Anterior cingulate cortex (tissue), 58 donors: ENCODE measurements at places on chromosomes 5 and 9.

GRCh38 chr9:2686911-2687310 is 30.4 kb upstream of the KCNV2 start:
- no peak for DNase-seq

DNA sequence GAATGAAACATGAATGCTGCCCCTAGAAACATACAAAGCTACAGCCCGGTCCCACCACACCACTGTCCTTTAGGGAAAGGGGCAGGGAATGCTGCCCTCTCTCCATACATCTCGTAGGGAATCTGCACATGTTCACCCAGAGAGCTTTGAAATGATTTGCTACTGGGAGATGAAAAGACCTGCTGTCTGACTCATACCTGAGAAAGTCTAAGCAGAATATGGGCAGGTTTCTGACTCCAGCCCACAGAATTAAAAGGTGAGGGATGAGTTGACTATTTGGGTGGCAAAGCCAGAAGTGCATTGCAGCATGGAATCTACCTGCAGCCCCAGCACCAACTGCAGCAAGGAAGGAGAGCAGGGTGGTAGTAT is 297.9 kb downstream of the TLE1 start:
- DNase-seq: no peak

- DNase-seq: no peak
Measured at GRCh38 chr9:38434365-38434764, 10.1 kb upstream of the IGFBPL1 start.

DNA sequence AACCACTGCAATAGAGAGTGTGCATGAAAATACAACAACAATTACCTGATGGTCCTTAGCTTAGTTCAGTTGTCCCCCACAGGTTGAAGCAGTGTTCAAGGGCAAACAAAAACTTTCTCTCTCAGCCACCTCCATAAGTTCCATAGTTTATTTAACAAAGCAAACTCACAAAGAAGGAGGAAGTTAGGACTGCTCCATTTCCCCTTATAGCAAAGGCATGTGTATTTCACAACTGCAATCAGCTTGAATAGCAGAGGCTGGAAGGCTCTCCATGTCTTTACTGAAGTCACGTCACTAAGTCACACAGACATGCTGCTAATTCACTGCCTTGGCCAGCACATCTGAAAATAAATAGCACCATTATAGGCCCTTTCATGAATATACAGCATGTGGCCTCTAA is 43.3 kb downstream of the DOCK8 start:
- DNase-seq: no peak

- DNase-seq: no peak
Measured at GRCh38 chr5:82073179-82073578, 101.4 kb downstream of the ATG10 start.

DNA sequence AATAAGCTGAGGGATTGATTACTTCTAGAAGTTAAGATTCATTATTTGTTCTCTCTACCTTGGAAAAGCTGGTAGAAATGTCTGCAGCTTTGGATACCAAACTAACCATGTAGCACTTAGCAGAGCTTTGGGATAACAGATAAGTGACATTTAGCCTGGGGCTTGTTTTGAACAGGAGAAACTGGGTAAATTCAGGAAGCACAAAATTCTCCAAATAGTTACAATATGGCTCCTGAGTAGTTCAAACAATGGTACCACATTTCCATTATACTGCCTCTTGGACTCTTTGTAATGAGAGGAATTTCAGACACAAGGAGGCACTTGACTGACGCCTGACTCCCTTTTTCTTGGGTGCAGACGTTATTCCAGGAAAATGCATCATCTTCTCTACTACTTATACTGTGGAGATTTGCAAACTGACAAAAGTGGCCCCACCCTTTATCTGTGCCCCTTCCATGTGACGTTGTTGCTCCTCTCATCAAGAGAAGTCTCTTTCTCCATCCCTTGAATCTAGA is 22.5 kb downstream of the PRUNE2 start:
- no peak for DNase-seq

DNA sequence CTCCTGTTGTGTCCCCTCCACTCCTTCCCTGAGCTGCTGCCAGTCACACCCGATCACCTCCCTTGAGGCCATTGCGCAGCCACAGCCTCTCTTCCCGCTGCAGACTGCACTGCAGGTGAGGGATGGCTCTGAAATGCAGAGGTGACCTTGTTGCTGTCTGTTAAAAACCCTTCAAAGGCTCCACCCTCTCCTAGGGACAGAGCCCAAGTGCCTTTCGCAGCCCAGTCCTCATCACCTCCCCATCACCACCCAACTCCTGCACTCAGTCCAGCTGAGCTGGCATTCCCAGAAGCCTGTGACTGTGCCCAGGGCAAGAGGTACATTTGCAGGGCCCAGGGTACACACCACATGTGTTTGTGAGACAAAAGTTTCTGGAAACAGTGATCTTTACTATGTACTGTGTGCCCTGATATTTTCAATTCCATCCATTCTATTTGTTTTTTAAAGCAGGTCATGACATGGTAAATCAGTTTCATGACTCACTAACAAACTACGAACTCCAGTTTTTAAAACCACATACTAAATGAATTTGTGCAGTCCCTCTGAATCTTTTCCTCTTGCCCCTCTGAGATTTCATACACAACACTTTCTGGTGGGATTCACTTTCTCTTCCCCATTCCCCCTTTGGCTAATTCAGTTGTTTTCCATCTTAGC is 73.0 kb upstream of the SPOCK1 start:
- no peak for DNase-seq

DNA sequence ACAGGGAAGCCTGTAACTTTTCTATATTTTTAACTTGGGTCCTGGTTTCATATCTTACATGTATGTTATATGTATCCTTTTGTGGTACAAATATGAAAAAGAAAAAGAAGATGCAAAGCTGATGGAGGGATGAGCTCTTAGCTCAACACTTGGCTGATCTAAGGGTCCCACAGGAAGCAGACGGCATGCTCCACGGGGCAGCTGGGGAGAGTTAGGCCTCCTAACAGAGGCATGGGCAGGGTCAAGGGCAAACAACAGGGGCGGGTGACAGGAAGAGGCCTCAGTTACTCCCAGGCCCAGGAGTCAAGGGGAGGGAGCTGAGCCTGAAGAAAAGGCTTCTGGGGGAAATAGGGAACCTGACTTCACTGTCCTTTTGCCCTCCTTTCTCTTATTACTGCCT is 287.2 kb downstream of the ZSWIM6 start:
- no peak for DNase-seq

- no peak for DNase-seq
Measured at GRCh38 chr5:168039566-168040248, 251.7 kb upstream of the WWC1 start.

GRCh38 chr9:130327070-130327780 is 61.7 kb downstream of the HMCN2 start:
- DNase-seq: no peak

GRCh38 chr9:137988051-137988450 is 110.5 kb downstream of the CACNA1B start:
- no peak for DNase-seq
